Psoas muscle (tissue), 8 donors: ENCODE measurements at places on chromosomes 7 and 10. TPM values are rescaled to one million over a fixed set of nuclear protein-coding genes. Genes with fewer than 3 reads are reported as not detected.

DNA sequence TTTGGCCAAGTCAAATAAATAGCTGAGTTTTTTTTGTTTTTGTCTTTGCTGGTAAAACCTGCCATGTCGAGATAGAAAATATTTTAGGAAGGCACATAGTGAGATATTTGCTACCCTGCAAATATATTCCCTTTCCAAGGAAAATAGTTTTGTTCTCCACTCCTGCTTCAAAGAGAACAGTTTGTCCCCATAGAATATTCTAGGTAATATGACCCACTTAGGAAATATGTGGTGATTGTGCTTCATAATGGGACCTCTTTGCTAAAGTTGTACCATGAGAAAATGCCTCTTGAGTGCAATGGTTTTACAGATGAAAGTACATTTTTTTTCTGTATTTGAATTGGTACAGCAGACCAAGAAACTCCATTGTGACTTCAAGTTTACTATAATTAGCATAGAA is 41.6 kb downstream of the SMNDC1 start:
- no peaks in the 10 kb centered on the region for H3K27me3 ChIP-seq
- H3K36me3 ChIP-seq, result no peaks in the 10 kb centered on the region
- H3K4me1 ChIP-seq, result peaks cover 47% of the 10 kb centered on the region
- no peak for DNase-seq
- H3K4me3 ChIP-seq, result no peak overlapping the region

DNA sequence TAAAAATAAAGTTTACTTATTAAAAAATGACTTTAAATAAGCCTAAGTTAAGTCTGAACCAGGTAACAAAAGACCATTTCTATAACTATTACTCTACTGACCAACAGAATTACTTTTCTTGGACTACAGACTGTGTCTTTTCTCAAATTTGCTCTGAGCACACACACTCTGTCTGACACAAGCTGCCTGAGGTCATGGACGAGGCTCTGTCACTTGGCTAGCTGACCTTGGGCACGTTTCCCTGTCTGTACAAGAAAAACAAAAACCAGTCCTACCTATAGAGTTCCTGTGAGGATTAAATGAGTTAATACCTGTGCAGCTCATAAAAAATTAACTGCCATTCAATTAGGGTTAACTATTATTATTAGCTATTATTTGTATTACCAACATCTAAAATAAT is 22.9 kb downstream of the ATE1 start:
- no peaks in the 10 kb centered on the region for H3K27me3 ChIP-seq
- H3K4me1 ChIP-seq, result no peaks in the 10 kb centered on the region
- H3K4me3 ChIP-seq, result no peak overlapping the region
- H3K36me3 ChIP-seq, result peaks cover 57% of the 10 kb centered on the region
- no peak for DNase-seq

GRCh38 chr10:18713077-18713476 is 53.8 kb downstream of the ARL5B start:
- H3K27me3 ChIP-seq, result no peaks in the 10 kb centered on the region
- H3K4me3 ChIP-seq, result no peak overlapping the region
- H3K36me3 ChIP-seq, result no peaks in the 10 kb centered on the region
- H3K4me1 ChIP-seq, result no peaks in the 10 kb centered on the region
- H3K27ac ChIP-seq, result no peak overlapping the region

- no peaks in the 10 kb centered on the region for H3K4me1 ChIP-seq
- H3K4me3 ChIP-seq, result no peak overlapping the region
- DNase-seq, result no peak
- H3K27me3 ChIP-seq, result no peaks in the 10 kb centered on the region
These were observed 136.8 kb downstream of the MDFIC start for GRCh38 chr7:115058726-115059125.

GRCh38 chr7:137873979-137874777 is 27.4 kb upstream of the DGKI start:
- H3K27me3 ChIP-seq, result no peaks in the 10 kb centered on the region
- DNase-seq, result no peak
- peak overlapping the region; percentile 66 for H3K27ac ChIP-seq
- peaks cover 6% of the 10 kb centered on the region for H3K36me3 ChIP-seq
- peaks cover 17% of the 10 kb centered on the region for H3K4me1 ChIP-seq
- H3K4me3 ChIP-seq, result no peak overlapping the region

DNA sequence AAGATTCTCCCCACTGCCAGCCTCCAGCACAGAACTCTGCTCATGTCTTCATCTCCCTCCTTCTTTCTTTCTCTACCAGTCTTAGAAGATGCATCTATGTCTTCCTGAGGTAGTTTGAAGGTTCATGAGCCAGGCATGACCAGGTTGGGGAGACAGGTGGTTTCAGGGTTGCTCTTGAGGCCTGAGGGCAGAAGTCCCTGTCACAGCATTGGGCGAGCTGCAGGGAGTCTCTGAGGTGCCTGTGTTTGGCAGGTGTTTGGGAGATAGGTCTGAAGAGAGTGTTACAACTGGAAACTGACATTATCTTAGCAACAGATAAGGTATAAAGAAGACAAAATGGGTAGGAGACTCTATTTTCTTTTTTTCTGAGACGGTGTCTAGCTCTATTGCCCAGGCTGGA is 18.7 kb downstream of the PRSS2 start:
- H3K27me3 ChIP-seq, result no peaks in the 10 kb centered on the region
- no peaks in the 10 kb centered on the region for H3K36me3 ChIP-seq
- H3K27ac ChIP-seq, result no peak overlapping the region
- DNase-seq, result no peak
- no peak overlapping the region for H3K4me3 ChIP-seq

GRCh38 chr10:19762026-19762425 is 54.2 kb upstream of the PLXDC2 start:
- no peaks in the 10 kb centered on the region for H3K4me1 ChIP-seq
- no peaks in the 10 kb centered on the region for H3K27me3 ChIP-seq
- no peaks in the 10 kb centered on the region for H3K36me3 ChIP-seq

DNA sequence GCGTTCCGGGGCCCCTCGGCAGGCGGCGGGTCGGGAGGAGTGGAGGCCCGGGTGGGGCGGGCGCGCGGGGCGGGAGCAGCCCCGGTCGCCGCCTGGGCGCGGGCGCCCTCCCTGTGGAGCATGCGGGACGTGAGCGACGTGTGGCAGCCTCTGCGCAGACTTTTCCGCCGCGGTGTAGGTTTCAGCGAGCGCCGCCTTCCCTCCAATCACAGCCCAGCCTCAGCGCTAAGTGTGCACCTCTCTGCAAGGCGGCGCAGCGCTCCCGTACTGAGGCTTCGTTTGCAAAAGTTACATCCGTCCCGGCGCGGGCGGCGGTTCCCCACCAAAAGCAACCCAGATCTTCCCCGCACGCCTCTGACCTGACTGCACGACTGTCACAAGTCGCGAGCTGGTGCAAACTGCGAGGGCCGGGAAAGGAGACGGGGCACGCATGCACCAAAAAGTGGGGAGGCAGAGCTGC is 1.2 kb upstream of the PFKFB3 start:
- peaks cover 23% of the 10 kb centered on the region for H3K36me3 ChIP-seq
- H3K27ac ChIP-seq, result peak overlapping the region; percentile 92
- peak; percentile 76 for DNase-seq
- no peaks in the 10 kb centered on the region for H3K27me3 ChIP-seq
- peak overlapping the region; percentile 92 for H3K4me3 ChIP-seq

DNA sequence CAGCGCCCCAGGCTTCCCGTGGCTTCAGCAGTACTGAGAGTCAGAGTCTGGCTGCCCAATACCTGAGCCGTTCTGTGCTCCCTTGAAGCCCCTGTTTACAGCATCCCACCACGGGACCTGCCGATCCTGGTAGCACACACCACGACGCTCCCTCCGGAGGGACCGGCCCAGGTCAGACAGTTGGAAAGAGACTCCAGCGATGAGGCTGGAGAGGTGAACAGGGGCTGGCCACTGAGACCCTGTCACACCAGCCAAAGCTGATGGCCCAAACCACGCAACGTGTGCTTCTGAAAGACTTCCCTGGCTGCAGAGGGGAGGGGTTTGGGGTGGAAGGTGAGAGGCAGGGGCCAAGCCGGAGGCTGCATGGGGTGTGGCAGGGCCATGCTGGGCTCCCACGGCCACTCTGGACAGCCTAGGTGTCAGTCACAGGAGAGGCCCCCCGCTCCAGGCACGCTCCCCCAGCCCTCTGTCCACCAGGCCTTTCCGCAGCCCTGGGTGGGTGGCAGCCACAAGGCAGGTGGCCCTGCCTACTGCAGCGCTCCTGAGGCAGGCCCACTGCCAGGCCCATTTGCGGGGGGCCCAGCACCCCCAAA is 140.2 kb upstream of the CHST15 start:
- no peak for DNase-seq
- H3K27ac ChIP-seq, result no peak overlapping the region
- H3K36me3 ChIP-seq, result no peaks in the 10 kb centered on the region
- H3K27me3 ChIP-seq, result no peaks in the 10 kb centered on the region
- H3K4me3 ChIP-seq, result no peak overlapping the region
- H3K4me1 ChIP-seq, result no peaks in the 10 kb centered on the region

- no peaks in the 10 kb centered on the region for H3K27me3 ChIP-seq
- no peak for DNase-seq
- H3K36me3 ChIP-seq, result no peaks in the 10 kb centered on the region
These were observed 246.9 kb downstream of the AHR start for GRCh38 chr7:17545348-17545747.

- peaks cover 13% of the 10 kb centered on the region for H3K36me3 ChIP-seq
- H3K4me3 ChIP-seq, result peak overlapping the region; percentile 51
- no peak for DNase-seq
- no peaks in the 10 kb centered on the region for H3K27me3 ChIP-seq
- peaks cover 87% of the 10 kb centered on the region for H3K4me1 ChIP-seq
These were observed 188.5 kb upstream of the KLF14 start for GRCh38 chr7:130922206-130923112.

DNA sequence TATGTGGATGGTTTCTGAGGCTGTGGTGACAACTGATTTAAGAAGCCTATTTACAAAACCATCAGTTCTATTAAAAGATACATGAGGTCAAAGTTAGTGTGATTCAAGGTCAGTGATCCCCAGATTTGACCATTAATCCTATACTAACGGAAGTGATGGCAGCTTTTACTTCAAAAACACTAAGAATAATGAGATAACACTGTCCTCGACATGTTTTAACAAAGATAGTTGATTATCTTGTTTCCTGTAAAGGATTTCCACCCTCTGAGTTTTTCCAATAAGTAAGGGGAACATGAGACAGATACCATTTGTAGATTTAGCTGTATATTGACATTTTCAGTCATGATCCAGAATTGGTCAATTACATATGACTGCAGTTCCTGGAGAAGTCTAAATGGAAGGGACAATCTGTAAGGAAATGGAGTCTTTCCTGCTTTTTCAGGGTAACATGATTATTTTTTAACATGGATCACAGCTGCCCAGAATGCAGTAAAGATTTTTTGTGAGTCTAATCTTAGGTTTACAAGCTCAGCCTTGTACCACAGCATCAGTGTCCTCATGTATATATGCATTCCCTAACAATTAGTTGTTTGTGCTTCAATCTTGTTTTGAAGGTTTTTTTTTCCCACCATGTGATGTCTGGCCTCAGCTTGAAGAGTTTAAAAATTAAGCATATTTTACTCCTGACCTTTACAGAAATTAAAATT is 188.0 kb downstream of the PPP1R9A start:
- peaks cover 9% of the 10 kb centered on the region for H3K4me1 ChIP-seq
- DNase-seq, result no peak
- no peak overlapping the region for H3K27ac ChIP-seq

- no peaks in the 10 kb centered on the region for H3K4me1 ChIP-seq
- no peak overlapping the region for H3K27ac ChIP-seq
- no peak overlapping the region for H3K4me3 ChIP-seq
- H3K27me3 ChIP-seq, result no peaks in the 10 kb centered on the region
- no peaks in the 10 kb centered on the region for H3K36me3 ChIP-seq
These were observed 416.6 kb downstream of the PHTF2 start for GRCh38 chr7:78215199-78215598.

DNA sequence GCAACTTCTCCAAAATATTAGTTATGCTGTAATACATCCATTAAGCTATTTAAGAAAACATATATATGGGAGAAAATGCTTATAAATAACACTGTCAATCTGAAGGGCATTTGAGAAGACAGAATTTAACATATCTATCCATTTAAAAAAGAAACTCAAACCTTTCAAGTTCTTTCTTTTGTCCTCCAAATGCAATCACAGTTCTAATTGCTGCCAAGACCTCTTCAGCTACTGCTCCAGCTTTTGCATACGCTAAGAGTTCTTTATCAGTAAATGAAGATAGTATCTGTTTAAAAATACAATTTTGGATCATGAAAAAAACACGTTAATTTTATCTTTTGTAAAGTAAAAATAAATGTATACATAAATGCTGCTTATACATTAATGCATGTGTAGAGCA is 39.6 kb downstream of the ABCB1 start:
- no peaks in the 10 kb centered on the region for H3K4me1 ChIP-seq
- H3K36me3 ChIP-seq, result no peaks in the 10 kb centered on the region
- H3K4me3 ChIP-seq, result no peak overlapping the region
- DNase-seq, result no peak
- no peak overlapping the region for H3K27ac ChIP-seq

GRCh38 chr7:103141753-103142404 is 7.0 kb downstream of the NAPEPLD start:
- no peak overlapping the region for H3K4me3 ChIP-seq
- H3K36me3 ChIP-seq, result no peaks in the 10 kb centered on the region
- DNase-seq, result no peak
- H3K27me3 ChIP-seq, result no peaks in the 10 kb centered on the region
- H3K4me1 ChIP-seq, result peaks cover 8% of the 10 kb centered on the region

DNA sequence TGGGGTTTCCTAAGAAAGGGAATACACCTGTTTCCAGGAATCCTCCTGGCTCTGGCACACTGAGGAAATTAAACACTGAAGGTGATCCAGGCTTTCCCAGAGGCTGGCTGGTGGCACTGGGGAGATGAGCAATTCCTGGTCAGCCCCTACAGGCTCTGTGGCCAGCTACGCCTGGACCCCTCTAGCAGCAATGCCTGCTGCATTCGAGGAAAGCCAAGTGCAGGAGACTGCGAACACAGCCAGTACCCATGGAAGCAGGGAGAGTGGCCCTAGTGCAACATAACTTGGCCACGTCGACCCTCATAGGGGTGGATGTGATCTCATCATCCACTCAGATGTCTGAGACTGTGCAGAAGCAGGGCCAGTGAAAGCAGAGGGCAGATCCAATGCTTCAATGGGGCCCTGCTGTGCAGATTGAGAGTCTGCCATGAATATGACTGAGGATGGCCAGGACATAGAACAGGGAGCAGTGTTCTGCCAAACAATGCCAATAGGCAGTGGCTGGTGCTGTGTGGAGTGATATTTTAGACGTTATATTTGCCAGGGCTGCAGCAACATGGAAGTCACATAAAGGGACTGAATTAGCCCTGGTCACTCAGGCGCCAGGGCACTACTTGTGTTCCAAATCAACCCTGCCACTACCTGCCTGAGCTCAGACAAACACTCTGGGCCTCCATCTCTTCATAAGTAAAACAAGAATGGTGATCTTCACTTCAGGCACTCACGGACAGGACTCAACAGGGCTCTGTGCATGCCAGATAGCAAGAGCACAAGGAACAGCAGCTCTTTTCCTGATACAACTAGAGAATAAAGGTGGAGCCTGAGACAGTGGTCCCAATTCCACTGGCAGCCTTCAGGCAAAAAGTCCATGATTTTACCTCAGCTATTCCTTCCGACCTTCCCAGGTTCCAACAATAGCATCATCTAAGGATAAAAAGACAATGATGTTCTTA is 2.4 kb downstream of the ZNF488 start:
- no peaks in the 10 kb centered on the region for H3K36me3 ChIP-seq
- no peak for DNase-seq
- H3K27ac ChIP-seq, result no peak overlapping the region
- no peak overlapping the region for H3K4me3 ChIP-seq
- H3K4me1 ChIP-seq, result peaks cover 6% of the 10 kb centered on the region
- H3K27me3 ChIP-seq, result no peaks in the 10 kb centered on the region

Gene TCERG1L
- not detected for total RNA-seq

Gene LIPF
- not detected for total RNA-seq

Gene HERPUD2
- total RNA-seq, result 12.5 TPM

Gene PKD2L1
- not detected for total RNA-seq

Gene SFTPA1
- total RNA-seq, result 0.64 TPM

Gene FKBP6
- total RNA-seq, result not detected

Gene DYNC1I1
- 6.9 TPM for total RNA-seq

Gene CALHM1
- not detected for total RNA-seq

Gene TAF3
- total RNA-seq, result 10.0 TPM

Gene CYP3A4
- 4.2 TPM for total RNA-seq

Gene RBP4
- 1.3 TPM for total RNA-seq

Gene CDC14C
- not detected for total RNA-seq
